Osteoblast (primary cell): ENCODE measurements at places on chromosomes 7 and 10. TPM values are rescaled to one million over a fixed set of nuclear protein-coding genes. Genes with fewer than 3 reads are reported as not detected.

DNA sequence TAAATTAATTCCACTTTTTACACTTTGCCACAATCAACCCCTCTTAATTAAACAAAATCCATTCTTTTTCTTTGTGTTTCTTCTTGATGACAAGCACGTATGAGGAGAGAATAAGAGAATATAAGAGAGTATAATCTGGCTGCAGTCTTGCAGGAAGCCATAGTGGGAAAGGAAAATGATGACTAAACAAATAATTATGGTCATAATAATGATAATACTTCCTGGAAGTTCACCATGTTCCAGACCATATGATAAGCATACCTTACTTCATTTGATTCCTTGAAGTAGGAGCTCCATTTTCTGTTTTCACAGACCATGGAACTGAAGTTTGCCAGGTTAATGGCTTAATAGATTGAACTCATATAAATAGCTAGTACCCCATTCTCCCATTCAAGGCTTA lies 237.8 kb downstream of the SEMA3D start:
- DNase-seq, result no peak

DNA sequence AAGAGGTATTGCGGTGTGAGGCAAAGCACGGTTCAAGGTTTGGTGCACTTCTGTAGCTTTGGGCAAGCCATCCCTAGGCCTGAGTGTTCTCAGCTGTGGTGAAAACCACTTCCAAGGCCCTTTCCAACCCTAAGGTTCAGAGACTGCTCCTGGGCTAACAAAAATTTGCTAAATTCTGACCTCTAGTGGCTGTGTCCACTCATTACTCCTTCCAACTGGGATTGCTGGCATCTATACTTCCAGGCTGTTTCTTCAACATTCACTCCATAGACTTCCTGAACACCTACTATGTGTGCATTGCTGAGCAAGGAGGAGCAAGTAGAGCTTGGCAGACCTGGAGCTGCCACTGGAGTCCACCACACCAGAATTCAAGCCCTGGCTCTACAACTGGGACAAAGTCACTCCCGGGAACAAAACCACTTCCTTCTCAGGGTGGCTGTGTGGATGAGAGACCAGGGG lies 29.3 kb upstream of the SH3PXD2A start:
- peak; percentile 87 for DNase-seq

DNA sequence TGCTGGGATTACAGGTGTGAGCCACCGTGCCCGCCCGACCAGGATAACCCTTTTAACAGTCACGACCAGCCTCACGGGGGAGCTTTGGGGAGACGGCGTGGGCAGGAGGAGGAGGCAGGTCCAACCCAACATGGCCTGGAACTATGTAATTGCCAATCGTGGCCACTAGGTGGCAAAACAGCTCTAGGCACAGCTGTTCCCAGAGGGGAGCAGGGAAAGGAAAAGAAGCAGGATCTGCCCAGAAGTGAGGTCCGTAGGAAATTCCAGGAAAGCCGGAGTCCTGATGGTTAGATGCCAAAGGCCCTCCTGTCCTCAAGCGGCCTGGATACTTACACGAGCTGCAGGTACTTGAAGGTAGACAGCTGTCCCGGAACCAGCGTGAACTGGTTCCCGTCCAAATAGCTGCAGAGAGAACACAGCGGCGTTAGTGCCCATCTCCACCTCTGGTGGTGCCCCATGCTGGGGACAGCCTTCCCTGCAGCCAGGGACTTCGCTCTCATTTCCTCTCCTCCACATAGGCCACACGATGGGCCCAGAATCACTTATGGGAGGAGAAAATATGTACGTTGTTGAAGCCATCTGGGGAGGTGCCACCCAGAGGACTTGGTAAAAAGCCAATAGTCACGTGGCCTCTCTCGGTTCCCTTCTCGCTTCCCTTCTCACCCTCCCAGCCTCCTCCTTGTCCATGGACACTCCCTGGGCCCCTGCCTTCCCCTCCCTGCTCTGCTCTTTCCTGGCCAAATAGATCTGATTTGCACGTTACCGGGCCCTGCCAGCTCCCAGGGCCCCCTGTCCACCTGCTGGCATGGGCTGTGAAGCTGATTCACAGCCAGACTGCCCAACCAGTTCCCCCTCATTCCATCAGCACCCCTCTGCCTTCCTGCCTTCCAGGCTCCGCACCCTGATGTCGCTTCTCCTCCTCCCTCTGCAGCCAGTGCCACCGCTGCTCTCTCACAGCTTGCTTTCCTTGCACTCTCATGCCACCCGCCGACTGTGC lies 148.1 kb downstream of the SLIT1 start:
- DNase-seq, result peak; percentile 97

- DNase-seq, result peak; percentile 38
Measured at GRCh38 chr7:98254951-98255610, 3.0 kb upstream of the TECPR1 start.

- DNase-seq, result no peak
Measured at GRCh38 chr7:145263886-145264285, 428.0 kb upstream of the TPK1 start.

GRCh38 chr10:30098629-30099028 lies 39.2 kb upstream of the JCAD start:
- peak; percentile 70 for DNase-seq

DNA sequence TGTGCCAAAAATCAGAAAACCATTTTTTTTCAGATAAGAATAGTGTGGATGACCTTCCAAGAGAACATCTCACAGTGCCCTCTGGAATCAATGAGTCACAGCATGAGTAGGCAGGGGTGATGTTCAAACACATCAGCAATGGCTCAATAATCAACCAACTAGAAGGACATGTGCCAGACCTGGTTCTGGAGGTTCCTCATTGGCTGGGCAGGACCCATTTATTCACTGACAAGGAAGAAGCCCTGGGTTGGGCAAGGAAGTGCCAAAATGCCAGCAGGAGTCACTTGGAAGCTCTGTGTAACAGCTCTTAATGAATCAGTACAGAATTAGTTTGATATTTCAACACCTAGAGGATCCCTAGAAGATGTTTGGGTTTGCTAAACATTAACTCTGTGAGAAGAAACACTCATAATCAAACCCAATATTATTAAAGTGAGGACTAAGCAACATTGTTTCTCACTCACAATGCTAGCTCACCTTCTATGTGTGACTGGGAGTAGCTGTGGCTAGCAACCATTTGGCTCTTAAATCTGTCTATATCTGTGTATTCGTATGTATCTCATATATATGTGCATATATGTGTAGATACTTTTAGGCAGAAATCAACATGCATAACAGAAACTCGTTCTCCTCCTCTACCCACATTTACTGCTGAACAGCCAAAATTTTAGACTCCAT lies 72.3 kb upstream of the APBB1IP start:
- DNase-seq, result no peak

DNA sequence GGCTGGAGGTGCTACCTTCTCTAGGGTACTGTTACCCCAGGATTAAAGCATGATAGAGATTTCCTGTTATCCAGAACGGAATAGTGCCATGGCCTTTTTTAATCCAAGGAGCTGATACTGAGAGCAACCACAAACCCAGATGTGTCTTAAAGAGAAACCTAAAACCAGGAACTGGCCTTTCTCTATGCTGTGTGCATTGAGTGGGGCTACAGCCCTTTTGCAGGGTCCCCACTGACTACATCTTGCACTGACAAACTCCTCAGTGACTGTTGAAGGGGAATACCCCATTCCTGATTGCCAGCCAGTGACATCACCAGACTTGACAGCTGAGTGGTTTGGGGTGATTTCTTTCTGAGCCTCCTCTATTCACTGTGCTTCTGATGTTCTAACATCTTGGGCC lies 81.9 kb upstream of the CAPZA2 start:
- DNase-seq, result no peak

DNA sequence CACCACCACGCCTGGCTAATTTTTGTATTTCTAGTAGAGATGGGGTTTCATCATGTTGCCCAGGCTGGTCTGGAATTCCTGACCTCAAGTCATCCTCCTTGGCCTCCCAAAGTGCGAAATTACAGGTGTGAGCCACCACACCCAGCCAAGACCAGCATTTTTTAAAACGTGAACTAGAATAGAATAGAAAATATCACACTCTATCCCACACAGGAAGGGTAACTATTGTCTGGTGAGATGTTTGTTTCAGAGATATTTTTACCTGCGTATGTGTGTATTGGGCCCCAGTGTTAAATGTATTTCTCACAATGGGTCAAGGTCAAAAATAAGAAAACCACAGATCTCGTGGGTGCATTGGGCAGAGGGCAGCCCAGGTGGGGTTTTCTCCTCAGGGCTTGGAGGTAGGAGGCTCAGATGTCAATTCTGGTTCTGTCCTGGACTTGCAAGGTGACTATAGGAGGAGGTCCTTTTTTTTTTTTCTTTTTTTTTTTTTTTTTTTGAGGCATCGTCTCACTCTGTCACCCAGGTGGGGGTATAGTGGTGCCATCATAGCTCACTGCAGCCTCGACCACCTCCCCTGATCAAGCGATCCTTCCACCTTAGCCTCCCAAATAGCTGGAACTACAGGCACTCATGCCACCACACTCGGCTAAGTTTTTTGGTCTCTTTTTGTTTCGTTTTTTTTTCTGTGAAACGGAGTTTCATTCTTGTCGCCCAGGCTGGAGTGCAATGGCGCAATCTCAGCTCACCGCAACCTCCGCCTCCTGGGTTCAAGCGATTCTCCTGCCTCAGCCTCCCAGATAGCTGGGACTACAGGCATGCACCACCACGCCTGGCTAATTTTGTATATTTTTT lies 19.0 kb downstream of the SH2B2 start:
- no peak for DNase-seq

DNA sequence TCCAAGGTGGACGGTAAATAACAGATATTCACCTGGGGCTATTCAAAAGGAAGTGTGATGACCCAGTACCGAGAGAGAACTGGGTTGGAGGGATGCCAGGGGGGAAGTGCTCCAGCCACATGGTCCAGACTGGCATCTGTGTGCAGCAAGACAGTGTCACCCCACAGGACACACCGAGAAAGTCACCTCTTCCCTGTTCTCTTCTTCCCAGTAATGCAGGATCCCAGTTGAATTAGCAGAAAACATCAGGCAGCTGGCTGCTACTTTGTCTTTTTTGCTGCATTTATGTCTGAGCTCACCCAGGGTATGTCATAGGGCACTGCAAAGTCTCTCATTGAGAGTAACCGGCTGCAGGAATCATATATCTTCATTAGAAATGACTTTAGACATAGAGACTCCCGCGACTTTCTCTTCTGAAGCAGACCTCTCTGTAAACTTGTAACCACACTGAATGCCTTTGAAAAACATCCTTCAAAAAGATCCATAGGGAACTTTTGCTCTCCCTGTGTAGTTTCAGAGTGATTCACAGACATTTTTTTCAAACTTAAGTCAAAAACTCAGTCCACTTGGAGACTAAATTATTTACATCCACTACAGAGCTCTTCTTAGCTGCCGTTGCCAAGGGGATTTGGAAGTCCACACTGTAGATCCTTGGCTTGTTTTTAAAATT lies 609.0 kb upstream of the DPP6 start:
- DNase-seq, result no peak

DNA sequence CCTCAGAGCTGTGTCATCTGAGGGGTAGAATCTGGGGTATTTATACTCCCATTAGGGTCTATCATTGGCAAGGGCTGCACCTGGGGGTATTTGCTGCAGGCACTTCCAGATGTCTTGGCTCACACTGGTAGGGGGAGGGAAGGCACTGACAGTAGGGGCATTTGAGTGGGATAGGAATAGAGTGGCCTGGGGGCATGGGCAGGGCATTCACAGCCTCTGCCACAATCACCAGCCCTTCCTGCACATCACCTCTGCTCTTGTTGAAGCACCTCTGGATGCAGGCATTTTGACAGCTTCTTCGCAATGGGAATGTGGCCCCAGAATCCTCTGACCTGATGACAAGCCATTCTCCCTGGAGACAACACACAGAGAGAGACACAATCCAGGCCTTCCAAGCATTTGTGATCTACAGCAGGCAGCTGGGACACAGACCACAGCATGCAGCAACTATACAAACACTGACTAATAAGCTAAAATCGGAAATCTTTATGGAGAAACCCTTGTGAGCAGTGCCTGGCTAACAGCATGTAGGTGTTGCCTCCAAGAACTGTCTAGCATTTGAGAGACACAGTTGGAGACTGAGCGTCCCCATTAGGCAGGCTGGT lies 178.5 kb downstream of the KCNMA1 start:
- peak; percentile 82 for DNase-seq

DNA sequence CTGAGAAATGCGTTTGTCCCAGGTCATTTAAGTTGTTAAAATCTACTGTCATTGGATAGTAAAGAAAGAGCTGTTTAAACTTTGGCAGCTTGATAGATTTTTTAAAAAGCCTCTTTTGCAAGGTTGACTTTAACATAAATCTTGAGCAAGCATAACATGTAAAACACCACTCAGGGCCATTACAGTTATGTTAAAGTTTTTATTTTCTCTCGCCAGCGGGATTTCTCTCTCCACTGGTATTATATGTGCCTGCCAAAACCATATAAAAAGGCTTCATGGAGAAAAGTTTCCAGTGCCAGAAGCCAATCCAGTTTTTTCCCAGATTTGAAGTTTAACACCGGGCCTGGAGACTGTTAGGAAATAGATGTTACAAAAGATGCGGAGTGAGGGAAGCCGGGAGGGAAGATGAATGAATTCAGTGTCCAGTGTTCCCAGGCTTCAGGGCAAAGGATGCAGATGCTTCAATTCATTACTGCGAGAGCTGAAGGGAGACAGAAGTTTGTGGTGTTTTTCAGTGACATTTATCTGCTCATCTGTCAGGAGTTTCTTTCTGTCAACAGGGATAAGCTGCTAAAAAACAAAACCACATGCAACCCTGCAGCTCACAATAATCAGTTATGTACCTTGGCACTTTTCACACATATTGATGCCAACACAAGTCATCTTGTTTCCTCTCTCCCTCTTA lies 155.5 kb downstream of the SPAG6 start:
- DNase-seq, result no peak

DNA sequence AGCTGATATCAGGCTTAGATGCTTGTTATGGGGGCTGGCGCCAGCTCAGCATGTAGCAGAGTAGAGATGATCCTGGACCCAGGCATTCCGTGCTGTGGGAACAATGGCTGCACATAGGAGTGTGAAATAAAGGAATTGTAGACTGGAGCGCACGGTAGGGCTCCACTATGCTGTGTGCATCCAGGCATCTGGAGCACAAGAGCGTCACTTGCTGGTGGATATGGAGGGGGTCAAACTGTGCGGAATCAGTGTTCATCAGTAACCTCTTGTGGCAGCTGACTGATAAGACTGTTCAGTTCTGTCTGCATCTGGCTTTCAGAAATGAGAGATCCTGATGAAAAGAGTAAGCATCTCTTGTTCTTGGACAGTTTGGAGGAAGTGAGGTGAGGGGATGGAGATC lies 55.8 kb downstream of the ZNF503 start:
- DNase-seq, result no peak

DNA sequence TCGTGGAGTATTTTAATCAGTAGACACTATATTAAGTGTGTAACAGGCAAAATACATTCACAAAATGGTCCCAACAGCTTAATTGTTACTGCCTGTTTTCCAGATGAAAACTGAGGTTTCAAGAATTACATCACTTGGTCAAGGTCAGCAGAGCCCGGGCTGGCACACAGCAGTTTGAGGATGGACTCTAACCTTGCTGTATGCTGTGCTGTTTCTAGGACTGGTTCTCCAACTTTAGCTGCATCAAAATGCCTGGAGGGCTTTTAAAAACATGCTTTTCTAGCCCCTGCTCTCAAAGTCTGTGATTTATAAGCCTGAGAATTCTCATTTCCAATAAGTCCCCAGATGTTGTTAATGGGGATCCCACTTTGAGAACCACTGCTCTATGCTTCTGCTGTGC lies 247.1 kb upstream of the FZD8 start:
- no peak for DNase-seq

- no peak for DNase-seq
Measured at GRCh38 chr7:370259-370625, 80.3 kb downstream of the FOXL3 start.

The ZNF804B gene
- not detected in 2 replicates for total RNA-seq

The CCDC3 gene
- total RNA-seq, result 0.29 and 0.72 TPM in 2 replicates
